ENCODE measurements at places on chromosomes 6 and 20.
A peak's percentile ranks its signal among the peaks of the same experiment; 100 is the strongest.

- no peak for DNase-seq
Observed at GRCh38 chr6:14622085-14622484, 504.5 kb downstream of the CD83 start.

DNA sequence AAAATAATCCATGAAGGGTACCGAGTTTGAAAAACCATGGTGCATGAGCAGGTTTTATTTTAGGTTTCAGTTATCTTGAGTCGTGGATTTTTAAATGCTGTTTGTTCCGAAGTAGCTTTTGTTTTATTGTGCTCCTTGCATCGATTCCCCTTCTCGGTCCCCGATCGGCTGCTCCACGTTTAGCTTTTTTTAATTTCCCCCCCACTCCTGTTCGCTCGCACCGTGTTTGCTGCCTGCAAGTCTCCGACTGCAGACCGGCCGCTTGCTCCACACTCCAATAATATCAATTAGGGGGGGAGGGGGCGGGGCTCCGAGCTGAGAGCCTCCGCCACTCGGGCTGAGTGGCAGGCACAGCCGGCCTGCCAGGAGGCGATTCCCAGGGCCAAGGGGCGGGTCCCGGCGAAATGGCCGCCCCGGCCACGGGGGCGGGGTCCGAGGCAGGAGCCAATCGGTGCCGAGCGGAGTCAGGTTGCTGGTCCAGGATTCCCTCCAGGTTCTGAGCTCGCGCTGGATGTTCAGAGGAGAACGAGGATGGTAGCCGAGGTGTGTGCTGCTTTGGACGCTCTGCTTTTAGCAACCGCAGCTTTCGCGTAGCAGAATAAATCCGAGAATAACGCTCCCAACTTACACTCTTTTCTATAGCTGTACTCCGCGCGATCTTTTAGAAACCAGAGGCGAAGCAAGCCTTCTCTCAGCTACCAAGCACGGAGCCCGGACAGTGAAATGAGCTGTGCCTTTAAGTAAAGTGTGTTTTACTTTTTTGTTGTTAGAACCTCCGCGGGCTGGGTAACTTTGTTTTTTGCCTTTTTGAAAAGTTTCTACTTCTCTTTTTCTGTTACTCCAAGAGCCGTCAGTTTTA, at the start of gene EPHA7:
Gene EPHA7, minus strand, starts transcription at position 256 of the 859 bp plus-strand sequence. Its CDS starts 218 bp downstream, at position 38.
- DNase-seq = peak; percentile 97

DNA sequence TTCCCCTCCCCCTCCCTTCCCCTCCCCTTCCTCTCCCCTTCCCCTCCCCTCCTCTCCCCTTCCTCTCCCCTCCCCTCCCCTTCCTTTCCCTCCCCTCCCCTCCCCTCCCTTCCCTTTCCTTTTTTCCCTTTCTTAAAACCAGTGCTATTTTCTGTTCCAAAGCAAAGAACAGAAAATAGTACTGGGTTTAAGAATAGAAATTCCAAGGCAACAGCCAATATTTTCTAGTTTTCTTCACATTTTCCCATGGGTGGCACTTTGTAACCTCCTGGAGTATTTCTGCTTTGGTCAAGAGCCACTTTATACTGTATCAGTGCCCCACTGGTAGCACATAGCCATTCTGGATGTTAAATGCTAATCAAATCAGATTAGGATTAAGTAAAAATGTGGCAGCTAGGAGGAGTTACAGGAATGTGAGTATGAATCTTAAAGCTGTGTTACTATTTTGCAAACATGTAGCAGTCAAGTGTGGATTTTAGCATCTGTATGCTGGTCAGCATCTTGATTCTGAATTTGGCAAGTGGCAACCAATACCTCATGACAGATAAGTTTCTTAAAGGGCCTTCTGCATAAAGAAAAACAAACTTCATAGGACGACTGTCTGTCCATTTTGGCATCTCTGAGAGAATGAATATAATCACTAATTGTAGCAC, 126.4 kb downstream of the CEP57L1 start:
- DNase-seq = no peak

- no peak for DNase-seq
Observed at GRCh38 chr20:34544109-34544796, 14.3 kb upstream of the MAP1LC3A start.

DNA sequence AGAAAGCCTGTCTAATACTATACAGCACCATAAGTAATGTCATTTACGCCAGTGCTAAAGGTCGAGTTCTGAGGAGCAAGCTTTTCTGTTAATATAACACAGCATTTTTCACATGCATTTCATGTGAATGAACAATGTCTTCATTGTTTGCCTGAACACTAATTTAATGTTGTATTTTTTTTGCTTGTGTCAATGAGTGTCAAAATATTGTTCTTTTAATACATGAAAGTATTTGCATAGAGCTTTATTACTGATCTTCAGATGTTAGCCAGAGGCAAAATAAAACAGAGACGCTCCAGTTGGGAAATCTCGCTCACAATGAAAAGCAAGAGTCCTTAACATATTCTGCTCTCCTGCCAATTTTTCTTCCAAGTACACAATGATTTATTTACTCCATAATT, 151.8 kb downstream of the FOXC1 start:
- no peak for DNase-seq

GRCh38 chr20:53621482-53622246, 28.0 kb upstream of the ZNF217 start:
- DNase-seq = peak; percentile 8

DNA sequence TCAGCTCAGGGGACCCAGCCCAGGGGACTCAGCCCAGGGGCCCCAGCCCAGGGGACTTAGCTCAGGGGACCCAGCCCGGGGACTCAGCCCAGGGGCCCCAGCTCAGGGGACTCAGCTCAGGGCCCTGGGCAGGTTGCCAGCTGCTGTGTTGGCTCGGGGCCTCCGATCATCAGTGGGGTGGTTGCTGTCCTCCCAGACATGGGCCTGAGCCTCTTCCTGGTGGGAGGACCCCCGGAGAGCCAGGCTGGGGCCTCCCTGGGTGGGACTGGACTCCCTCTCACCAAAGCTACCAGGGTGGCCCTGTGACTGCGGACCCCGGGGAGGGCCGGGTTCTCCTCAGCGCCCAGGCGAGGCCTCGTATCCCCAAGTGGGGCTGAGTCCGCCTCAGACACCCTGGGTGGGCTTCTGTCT, 4.4 kb downstream of the COL20A1 start:
- DNase-seq = no peak

GRCh38 chr6:158684745-158685324, 35.0 kb downstream of the SYTL3 start:
- DNase-seq = no peak

GRCh38 chr20:51331481-51331880, 211.0 kb downstream of the NFATC2 start:
- DNase-seq = peak; percentile 42

DNA sequence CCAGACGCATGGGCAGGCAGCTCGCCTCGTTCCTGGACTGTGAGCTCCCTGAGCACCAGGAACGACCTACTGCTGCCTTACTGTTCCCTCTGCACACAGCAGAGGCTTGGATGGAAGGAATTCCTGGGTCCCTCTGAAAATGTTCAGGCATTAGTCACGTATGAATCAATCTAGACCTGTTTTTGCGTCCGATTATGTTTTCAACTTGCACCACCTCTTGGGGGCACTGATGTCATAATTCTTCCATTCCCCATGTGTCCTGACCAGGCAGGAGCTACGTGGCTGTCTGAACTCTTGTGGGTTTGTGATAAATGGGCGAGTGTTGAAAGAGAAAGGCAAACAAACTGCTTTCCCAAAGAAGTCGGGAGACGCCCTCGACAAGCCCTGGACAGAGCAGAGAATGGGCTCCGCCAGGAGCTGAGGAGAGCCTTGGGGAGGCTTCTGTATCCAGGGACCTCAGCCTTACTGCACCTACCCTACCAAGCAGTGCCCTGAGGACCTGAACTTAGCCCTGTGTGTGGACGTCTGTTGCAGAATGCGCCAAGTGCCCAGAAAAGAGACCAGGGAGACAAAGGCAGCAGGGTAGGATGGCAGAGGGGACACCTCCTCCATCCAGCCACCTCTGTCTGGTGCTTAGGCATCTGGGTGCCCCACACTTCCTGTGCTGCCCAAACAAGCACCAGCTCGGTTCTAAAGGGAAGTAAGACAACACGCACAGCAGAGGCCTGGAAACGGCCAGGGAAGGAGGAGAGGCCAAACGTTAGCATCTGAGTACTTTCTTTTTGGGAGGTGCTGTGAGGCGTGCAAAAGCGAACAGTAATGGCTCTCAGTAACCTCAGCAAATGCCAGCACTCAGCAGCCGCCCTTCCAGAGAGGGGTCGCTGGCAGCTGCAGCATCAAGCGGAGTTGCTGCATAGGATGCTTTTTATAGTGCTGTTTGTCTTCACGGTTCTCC, 124.2 kb downstream of the LY86 start:
- no peak for DNase-seq

- DNase-seq = no peak
Observed at GRCh38 chr6:25363427-25363826, 84.3 kb downstream of the CARMIL1 start.

GRCh38 chr6:125918681-125919566, 37.6 kb upstream of the HINT3 start:
- no peak for DNase-seq

- DNase-seq = no peak
Observed at GRCh38 chr6:75273009-75273408, 11.6 kb downstream of the TMEM30A start.

DNA sequence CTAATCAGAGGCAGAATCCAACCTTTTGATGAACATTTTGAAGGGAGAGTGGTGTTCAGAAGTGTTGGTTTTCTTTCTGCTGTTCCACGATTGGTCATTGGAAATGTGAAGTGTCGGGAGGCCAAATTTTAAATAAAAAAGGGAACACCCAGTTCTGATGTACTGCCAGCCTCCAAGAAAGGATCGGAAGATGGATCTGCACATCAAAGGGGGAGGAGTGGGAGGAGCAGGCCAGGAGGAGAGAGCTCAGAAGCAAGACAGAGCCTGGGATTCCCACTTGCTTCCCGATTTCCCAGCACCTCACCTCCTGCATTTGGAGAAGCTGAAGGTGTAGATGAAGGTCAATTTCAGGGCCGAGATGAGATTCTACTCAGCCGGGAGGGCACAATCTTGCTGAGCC, 55.9 kb upstream of the NAA20 start:
- DNase-seq = no peak

DNA sequence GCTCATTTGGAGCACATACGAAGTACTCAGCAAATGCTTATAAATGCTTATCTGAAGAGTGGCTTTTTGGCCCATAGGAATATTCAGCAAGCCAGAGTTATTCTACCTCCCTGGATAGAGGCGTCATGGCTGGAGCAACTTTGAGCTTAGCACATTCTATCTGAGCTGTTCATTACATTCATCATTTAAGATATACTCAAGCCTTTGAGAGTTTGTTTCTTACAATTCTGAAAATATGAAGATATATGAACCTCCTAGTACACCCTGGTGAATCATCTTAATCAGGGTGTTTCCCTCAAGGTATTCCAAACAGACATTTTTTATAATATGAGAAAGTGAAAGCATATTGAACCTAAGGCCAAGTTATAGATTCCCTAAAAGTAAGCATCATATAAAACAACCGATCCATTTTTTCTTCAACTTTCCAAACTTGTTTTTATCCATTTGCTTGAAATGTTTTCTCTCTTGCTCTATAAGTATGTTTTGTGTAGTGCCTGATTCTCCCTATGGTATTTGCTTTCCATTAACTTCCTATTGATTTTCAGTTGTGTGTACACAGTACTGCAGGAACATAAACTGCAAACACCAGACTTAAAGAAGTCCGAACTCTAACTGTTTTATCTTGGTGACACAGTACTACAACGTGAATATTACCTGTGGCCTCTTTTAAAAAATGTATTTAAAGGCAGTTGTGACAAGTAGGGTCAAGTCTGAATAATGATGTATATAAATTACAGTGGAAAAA, 139.7 kb upstream of the PTPRK start:
- no peak for DNase-seq

DNA sequence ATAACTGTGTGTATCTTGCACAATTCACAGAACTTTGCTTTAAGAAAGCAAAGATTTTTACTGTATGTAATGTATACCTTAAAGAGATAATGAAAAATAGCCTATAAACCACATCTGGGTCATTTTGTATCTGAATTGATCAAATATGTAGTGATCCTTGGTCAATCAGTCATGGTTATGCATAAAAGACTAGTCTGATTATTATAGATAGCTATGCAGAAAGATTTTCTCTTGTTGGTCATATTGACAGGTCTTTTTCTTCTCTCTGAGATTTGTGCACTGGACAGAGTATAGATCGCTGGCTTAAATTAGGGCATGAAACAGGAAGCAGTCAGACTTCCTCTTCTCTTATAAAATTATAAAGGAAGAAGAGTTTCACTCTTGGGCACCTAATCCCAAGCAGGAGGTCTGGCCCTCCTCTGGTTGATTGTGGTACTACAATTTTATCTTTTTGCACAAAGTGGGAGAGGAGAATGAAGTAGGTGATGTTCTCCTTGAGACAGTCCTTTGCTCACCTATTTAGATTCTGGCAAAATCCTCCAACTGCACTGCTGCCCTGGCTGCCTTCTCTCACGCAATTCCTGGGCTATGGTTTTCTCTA, 380.9 kb upstream of the RGS17 start:
- no peak for DNase-seq

GRCh38 chr20:56592817-56593216, 36.3 kb upstream of the TFAP2C start:
- no peak for DNase-seq

GRCh38 chr20:58129721-58130151, 98.7 kb downstream of the ANKRD60 start:
- DNase-seq = no peak

DNA sequence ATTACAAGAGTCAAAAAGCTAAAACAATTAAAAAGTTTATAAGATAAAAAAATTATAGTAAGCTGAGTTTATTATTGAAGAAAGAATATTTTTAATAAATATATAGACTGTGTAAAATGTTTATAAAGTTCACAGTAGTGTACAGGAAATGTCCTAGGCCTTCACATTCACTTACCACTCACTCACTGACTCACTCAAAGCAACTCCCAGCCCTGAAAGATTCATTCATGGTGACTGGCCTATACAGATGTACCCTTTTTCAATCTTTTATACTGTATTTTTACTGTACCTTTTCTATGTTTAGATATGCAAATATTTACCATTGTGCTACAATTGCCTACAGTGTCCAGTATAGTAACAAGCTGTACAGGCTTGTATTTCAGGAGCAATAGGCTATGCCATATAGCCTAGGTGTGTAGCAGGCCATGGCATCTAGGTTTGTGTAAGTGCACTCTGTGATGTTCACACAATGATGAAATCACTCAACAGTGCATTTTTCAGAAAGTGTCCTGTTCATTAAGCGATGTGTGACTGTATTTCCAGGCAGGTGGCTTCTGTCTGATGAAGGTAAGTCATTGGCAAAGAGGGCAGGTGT, 130.2 kb downstream of the BTBD3 start:
- no peak for DNase-seq

DNA sequence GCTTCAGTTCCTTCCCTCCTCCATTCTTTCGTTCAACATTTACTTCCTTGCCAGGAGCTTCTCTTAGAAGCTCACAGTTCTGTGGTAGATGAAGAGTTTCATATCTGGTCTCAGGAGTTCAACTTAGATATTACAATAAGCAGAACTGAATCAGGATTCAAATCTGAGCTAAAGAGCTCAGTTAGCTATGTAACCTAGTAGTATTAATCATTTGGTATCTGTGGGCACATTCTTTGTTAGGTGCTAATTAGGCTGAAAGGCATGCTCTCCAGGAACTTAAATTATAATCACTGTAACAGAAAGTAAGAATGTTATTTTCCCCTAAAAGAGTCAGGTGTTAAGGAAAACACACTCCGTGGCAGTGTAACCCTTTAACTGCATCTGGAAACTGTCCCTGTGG, 8.4 kb downstream of the ZNF76 start:
- DNase-seq = no peak

All from occipital lobe (tissue), 3 donors.